ENCODE measurements at places on chromosomes 7 and 10.

GRCh38 chr7:24038993-24039392, 245.0 kb upstream of the NPY start:
- DNase-seq: no peak
- H3K27ac ChIP-seq: no peak overlapping the region
- H3K27me3 ChIP-seq: no peaks in the 10 kb centered on the region

DNA sequence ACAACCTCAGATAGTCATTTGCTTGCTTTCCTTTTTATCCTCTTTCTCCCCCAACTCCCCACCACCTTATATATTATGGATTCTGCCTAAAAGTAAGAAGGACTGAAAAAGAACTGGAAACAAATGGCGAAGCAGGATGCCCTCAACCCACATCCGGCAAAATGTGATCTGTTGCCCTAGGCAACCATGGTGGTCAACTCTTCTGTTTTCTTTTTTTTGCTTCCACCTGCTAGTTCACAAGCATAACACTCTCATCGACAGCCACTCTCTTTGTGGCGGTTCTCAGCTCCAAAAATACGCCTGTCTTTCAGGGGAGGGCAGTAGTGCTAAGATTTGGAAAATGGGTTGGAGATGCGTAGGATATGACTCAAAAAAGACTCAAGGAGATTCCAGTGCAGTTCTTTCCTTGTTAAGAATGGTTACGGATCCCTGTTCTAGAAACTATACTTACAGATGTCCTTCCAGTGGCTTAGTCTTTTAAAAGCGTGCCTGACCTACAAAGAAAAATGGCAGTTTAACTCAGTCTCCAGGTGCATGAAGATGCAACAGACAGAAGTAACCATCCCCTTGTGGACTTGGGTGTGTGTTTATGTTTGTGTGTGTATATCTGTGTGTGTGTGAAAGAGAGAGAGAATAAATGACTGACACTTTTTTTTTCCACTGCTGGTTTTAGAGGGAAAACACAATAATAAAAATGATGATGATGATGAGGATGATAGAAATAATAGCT, 10.7 kb downstream of the APBB1IP start:
- H3K27ac ChIP-seq: peak overlapping the region; percentile 94
- H3K36me3 ChIP-seq: peaks cover 70% of the 10 kb centered on the region
- H3K4me3 ChIP-seq: peak overlapping the region; percentile 56
- peaks cover 80% of the 10 kb centered on the region for H3K4me1 ChIP-seq
- DNase-seq: peak; percentile 88

DNA sequence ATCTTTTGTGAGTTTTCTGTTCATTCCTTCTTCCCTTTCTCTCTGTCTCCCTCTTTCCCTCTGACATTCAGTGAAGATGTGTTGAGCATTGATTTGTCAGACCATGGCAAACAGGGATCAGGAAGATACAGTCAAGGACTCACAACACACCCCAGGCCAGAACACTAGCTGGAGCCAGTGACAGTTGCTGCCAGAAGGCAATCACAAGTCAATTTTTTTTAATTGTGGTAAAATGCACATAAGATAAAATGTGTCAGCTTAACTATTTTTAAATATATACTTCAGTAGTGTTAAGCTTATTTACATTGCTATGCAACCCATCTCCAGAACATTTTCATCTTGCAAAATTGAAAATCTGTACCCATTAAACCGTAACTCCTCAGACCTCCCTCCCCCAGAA, 62.6 kb downstream of the TEX36 start:
- H3K36me3 ChIP-seq: no peaks in the 10 kb centered on the region
- no peaks in the 10 kb centered on the region for H3K4me1 ChIP-seq
- DNase-seq: no peak
- H3K27me3 ChIP-seq: no peaks in the 10 kb centered on the region
- H3K4me3 ChIP-seq: no peak overlapping the region
- no peak overlapping the region for H3K27ac ChIP-seq

DNA sequence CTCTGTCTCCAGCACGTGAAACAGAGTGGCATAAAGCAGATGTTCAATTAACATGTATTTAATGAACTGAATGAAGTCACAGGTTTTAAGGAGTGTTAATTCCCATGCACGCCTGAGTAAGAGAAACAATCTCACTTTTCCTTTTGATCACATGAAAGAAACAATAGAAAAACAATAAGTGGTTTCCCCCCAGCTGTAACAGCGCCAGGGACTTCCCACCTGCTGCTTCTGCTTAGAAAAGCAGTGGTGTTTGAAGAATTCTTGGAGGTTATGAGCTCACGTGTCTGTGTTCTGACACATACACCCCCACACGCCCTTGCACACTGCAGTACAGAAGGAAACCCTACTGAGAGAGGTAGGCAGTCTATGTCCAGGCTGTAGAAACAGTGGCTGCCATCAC, 51.3 kb upstream of the FRMD4A start:
- H3K36me3 ChIP-seq: no peaks in the 10 kb centered on the region
- peak overlapping the region; percentile 75 for H3K27ac ChIP-seq
- H3K4me1 ChIP-seq: peaks cover 63% of the 10 kb centered on the region
